Stimulated activated naive CD8-positive, alpha-beta T cell treated with anti-CD3 and anti-CD28 coated beads, Interleukin-15, Interleukin-2, amounts not matched to agents 100 U/mL and 50 U/mL, for 24 hours (primary cell): ENCODE measurements at places on chromosomes 5 and 9.
A peak's percentile ranks its signal among the peaks of the same experiment; 100 is the strongest.

DNA sequence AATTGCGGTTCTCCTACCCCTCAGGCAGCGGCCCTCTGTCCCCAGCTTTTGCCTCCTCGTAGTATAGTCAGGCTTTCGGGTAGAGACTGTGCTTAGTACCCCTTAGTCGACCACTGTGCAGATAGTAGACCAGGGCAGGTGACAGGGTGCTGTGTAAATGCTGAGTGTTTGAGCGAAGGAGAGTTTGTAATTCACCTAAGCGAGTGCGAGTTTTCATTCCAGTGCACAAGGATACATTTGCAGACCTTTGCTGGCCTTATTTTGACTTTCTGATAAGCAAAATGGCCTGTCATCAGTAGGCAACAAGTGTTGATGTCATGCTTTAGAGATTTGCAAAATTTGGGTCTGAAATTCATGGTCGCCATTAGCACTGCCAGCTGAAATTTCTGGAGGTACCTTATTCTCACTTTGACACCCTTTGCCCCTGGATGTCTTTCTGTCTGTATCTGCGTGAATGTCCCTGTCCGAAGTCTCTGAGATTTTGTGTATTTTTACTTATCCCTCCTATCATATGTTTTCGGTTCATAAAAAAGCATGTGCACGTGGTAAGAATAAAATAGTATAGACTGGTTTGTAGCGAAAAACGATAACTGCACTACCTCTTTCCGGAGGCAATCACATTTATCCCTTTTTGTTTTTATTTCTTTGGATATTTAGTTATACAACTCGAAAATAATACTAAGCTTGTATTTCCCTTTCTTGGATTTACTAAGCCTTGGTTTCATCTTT, 1.9 kb downstream of the LMNB1 start:
- no peak for DNase-seq

DNA sequence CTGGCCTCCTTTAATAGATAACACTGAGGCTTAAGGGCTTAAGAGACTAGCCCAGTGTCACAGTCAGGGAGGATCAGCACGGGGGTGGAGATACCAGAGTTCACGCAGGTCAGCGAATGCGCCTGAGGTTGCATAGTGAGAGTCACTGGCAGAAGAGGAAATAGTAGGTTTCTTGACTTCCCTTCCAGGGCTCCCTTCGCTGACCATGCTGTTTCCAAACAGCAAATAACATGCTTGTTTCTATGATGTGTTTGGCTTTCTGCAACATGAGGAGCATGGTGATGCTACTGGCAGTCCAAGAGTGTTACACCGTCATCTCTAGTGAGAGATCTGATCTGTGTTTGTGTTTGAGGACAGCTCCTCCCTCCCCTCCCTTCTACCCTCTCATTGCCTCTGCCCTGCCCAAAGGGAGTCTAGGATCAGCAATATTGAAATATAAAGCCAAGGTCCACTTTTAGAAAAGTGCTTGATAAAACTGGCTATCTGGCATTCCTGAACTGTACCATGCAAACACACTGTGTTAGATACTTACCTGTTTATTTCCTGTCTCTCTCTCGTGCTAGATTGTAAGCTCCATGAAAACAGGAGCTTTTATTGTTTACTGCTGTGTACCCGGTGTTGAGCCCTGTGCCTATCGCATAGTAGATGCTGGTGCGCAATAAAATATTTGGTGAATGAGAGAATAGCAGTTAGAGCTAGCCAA, 12.3 kb downstream of the TLE4 start:
- peak; percentile 48 for DNase-seq

GRCh38 chr9:34796924-34797323, 87.0 kb upstream of the CCL21 start:
- DNase-seq = no peak

DNA sequence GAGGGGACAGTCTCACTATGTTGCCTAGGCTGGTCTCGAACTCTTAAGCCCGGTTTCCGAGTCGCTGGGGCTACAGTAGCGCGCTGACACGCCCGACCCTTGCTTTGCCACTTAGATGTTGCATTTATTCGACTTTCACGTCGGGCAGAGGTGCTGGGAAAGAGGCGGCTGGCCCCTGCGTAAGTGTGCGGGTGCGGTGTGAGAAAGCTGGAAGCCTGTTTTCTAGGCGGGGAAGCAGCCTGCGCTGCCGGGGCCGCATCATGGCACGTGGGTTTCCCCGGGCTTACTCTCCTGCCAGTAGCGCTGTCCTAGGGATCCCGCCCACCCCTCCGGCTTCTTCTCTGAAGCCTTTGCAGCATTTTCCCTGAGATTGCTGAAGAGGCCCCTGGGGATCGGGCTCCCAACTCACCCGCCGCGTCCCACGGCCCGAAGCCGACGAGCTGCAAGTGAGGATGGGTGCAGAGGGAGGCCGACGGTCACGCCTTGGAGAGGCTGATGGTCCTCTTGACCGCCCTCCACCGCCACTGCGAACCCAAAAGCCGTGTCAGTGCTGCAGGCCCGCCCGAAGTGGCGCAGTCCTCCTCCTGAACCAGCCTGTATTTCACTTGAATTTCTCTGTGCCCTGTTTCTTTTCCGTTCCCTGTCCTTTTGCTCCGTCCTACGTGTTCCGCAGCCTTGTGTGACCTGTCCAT, 5.8 kb upstream of the TRIM41 start:
- DNase-seq = peak; percentile 78

DNA sequence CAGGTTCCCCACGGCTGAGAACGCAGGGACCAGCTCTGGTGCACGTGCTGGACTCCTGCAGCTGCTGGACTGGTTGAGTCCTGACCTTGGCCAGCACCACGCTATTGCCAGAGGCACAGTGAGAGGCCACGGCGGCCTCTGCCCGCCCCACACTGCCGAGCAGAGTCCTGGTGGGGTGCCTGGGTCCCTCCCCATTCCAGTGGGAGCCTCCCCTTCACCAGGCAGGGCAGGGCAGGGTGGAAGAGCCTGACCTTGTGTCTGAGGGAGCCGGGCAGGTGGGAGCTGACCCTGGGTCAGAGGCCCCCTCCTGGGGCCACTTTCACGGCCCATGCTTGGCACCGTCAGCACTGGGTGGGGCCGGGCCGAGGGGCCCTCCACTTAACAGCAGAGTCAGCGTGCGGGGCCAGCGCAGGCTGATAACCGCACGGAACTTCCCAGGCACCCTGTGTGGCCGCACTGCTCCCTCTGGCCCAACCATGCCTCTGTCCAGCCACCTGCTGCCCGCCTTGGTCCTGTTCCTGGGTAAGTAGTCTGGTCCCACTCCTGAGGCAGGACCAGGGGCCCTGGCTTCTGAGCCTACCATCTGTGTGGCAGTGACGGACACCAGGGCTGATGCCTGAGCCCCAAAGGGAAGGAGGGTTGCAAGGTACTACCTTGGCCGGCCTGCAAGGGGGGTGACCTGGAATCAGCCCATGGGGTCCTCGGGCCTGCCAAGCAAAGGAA, at the start of gene MAMDC4:
Gene MAMDC4, plus strand, starts transcription at position 406 of the 723 bp plus-strand sequence. Its CDS starts 71 bp downstream, at position 477.
- no peak for DNase-seq

GRCh38 chr5:38757451-38758245, 88.2 kb upstream of the OSMR start:
- no peak for DNase-seq

DNA sequence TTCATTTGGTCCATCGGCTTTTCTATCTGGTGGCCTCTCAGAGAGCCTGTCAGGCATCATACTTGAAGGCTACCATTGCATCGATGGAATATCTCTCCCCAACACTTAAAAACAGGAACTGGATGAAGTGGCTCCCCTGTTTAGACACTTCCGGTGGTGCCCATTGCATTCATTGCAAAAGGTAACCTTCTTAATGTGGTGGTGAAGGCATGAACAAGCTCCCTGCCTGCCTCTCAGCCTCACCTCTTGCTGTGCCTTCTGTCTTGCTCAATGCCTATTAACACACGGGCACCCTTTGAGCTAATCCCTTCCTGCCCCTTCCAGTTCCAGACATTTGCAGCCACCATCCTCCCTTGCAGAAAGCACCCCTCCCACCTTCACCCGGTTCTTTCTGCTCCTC, 233.1 kb upstream of the MSX2 start:
- no peak for DNase-seq

DNA sequence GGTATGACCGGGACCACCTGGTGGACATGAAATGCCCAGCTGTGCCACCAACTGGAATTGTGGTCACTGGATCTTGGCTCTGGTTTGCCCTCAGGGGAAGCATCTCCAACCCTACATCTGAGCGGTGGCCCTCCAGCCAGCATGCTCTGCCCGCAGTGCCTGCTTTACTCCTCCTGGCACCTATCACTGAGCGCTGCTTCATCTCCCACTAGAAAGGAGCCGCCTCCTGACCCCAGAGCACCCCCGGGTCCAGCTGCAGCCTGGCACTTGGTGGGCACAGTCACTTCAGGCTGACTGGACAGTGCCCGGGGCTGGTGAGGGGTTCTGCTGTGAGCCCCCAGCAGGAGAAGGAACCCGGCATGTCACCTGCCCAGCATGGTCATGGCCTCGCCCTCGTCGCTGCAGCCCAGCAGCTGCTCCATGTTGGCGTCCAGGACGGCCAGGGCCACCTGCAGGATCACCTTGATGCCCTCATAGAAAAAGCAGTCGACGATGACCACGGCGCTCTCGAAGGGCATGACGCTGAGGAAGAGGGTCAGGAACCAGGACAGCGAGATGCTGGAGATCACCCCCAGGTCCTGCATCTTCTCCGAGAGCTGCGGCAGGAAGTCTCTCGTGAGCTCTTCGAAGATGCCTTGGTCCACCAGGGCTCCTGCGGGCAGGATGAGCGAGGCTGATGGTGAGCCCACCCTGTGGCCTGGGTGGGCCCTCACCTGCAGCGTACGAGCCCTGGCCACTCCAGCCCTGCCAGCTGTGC, 16.1 kb upstream of the MRNIP start:
- no peak for DNase-seq

DNA sequence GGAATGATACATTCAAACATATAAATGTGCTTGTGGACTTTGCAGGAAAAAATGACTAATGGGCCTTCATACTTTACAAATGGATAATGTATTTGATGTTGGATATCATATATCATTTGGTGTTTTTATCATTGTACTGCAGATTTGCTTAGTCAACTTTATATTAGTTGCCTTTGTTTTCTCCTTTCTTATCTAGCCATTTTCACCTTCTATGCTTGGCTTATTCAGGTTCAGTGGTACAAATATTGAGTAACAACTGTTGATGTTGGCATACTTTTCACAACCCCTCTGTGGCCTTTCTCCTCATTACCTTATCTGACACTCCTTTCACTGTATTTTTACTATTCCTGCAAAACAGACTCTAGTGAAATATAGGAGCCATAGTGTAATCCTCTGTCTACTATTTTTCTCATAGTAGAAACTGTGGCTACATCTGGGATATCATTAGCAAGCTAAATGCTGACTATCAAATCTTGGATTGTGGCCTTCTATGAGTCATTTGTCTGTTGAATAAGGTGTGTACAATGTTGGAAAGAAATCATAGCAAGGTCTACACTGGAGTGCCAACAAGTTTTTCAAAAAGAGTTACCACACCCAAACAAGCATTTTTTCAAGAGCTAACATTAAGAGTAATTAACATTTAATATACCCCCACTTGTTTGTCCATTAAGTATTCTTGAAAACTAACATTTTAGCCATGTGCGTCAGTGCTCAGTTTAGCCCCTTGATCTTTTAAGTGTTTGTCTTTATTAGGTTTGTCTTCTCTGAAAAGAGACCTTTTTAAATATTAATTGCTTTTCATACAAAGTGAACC, 330.1 kb downstream of the ADGRV1 start:
- no peak for DNase-seq

DNA sequence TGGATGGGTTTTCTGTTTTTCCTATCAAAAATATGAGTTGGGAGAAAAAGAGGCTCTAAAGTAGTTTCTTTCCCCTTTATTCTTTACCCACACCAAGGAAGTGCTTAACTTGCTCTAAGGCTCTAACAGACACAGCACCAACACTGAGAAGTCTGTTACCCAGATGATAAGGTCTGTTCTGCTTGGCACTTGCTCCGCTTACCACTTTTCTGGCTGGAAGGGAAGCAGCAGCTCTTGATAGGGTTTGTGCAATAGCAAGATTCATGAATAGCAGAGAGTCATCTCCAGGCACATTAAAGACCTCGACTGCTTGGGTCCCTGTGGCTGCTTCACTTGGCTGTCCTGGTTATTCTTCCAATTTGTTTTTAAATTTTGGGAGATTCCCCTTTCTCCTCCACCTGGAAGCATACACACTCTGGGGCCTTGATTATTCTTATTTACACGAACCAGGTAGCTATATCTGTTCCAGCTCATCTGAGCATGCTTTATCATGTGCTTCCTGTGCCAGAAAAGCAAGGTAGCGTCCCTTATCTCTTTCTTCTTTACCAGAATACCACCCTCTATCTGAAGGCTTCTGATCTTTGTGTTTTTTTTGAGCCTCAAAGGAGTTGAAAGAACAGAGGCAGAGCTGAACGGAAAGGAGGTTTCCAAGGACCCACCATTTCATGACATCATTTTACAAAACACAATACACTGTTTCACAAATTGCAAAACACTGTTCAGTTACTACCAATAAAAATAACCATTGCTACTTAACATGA, 24.8 kb downstream of the PPP3R2 start:
- DNase-seq = no peak

GRCh38 chr9:95438561-95439357, 78.0 kb downstream of the PTCH1 start:
- no peak for DNase-seq

- no peak for DNase-seq
Measured at GRCh38 chr5:142568283-142568995, 117.5 kb downstream of the FGF1 start.

DNA sequence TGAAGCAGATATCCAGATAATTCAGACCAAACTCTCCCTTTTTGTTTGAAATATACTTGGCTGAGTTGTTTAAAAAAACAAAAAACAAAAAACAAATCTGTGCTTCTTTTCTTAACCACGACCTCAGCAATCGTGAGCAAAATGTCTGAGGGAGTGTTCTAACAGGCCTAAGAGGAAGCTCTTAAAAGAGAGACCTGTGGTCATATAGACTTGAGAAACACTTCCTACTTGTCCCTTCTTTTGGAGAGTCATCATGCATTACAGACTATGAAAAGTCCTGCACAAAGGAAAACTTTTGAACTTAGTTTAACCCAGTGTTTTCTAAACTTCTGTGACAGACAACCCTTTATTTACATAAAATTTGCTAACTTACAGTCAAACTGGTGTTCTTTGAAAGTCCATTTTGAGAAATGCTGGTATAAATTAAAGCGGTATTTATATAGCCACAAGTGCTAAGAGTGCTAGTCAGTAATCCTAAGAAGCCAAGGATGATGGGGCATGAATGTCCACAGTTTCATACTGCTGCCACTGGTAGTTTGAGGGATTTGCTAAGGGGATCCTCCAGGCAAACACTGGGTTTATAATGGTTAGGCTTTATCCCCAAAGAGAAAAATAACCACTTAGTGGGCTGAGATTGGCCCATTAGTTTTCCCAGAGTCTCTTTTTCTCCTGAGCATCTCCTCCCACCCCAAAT, 199.8 kb downstream of the LRRC70 start:
- no peak for DNase-seq

DNA sequence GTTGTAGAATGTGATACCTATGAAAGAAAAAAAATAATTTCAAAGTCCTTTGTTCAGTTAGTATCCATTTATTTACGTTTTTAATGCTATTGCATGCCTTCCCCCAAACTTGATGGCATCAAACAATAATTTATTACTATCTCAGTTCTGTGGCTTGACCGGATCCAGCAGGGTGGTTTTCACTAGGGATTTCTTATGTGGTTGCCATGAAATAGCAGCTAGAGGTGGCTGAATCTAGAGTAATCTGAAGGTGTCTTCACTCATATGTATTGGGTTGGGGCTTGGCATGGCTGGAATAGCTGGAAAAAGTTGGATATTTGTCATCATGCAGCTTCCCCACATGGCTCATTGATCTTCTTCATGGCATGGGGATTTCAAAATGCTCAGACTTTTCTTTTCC, 619.3 kb upstream of the ZNF608 start:
- DNase-seq = no peak

- DNase-seq = no peak
Measured at GRCh38 chr5:181001947-181002346, 13.3 kb downstream of the BTNL3 start.
